IMR-90 (cell line): ENCODE measurements at places on chromosomes 4 and X. TPM values are rescaled to one million over a fixed set of nuclear protein-coding genes. Genes with fewer than 3 reads are reported as not detected.

The ADGRG2 gene
- total RNA-seq, result under 0.01 TPM in 2 replicates

The XPNPEP2 gene
- total RNA-seq, result under 0.01 TPM in 1 of 2 replicates, not detected in the other

The NDNF gene
- under 0.01 TPM in 1 of 2 replicates, not detected in the other for total RNA-seq

The IL9R gene
- total RNA-seq, result not detected in 2 replicates

The SCML2 gene
- 1.3 and 1.7 TPM in 2 replicates for total RNA-seq

The ZNF630 gene
- total RNA-seq, result 0.28 and 0.54 TPM in 2 replicates

The TREX2 gene
- 0.36 and 0.56 TPM in 2 replicates for total RNA-seq
